ENCODE measurements at places on chromosomes 5 and 9.

DNA sequence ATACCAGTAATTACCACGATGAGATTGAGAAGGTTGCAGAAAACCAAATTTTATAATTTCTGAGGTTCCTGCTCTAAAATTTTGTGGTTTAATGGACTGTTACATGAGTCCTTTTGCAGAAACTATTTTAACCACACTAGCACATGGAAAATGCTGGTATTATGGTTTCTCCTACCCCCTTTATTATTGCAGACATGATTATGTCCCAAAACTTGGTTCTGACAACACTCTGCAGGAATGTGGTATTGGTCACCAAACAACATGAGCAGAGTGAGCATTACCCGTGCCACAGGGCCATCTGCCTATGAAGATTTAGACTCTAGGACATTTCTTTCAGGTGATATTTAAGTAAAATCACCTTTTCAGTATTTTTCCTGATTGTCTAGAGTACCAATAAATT, 2.8 kb upstream of the ECM2 start:
- DNase-seq: no peak

DNA sequence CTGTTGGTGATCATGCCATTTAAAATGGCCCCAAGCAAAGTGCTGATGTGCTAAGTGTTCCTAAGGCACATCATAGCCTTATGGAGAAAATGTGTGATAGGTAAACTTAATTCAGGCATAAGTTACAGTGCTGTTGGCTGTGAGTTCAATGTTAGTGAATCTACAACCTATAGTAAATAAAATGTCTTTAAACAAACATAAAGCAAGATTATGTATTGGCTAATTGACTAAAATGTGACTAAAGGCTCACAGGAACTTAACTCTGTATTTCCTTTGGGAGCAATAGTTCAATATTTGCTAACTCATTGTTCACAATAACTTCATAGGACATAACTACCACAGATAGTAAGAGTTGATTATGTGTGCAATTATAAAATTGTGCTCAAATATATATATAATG, 49.4 kb upstream of the LRRC19 start:
- DNase-seq: no peak

GRCh38 chr5:179963375-179963774, 55.7 kb upstream of the TBC1D9B start:
- no peak for DNase-seq

DNA sequence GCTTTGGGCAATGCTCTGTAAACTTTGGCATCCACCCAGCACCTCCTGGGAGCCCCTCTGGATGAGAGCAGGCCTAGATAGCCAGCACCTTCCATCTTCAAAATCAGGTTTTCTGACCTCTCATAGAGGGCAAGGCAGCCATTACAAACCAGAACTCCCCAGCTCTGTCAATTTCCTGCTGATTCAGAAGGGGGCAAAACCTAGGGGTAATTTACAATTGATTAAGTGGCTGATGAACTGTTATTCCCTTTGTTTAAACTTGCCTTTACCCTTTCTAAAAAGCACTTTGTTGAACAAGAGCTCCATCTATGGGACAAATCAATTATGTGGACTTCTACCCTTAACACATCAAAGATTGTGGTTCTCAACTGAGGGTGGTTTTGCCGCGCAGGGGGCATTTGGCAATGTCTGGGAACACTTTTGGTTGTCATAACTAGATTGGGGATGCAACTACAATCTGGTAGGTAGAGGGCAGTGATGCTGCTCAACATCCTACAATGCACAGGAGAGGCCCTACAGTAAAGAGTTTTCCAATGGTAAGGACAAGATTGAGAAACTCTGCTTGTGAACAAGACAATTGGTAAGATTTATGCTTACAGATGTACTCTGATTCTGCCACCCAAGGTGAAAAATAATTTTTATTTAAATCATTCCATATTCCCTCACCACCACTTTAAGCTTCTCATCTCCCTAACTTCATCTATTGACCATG, 184.1 kb downstream of the MARCHF11 start:
- DNase-seq: no peak

- DNase-seq: peak; percentile 84
Observed at GRCh38 chr9:89436963-89437625, 60.8 kb downstream of the SEMA4D start.

DNA sequence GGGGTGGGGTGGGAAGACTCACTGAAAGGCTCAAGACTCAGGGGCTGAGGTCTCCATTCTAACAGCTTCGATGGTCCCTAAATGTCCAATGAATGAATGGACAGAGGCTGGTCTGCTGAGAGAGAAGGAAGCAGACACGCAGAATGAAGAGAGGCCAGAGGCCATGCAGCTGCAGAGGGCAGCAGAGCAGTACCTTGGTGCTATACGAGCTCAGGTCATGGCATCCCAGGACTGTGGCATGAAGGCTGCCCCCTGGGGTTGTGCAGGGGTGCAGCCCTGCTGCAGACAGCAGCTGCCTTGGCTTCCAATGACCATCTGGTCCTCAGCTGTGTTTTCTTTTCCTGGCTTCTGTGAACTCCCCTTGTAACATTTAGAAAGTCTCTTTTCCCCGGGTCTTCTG, 15.2 kb upstream of the CORO2A start:
- no peak for DNase-seq

GRCh38 chr9:135753391-135754105, 51.6 kb downstream of the KCNT1 start:
- no peak for DNase-seq

GRCh38 chr5:138463419-138464007, 1.8 kb upstream of the EGR1 start:
- no peak for DNase-seq

GRCh38 chr5:178790371-178790770, 59.9 kb upstream of the ZNF354A start:
- no peak for DNase-seq

- DNase-seq: no peak
Observed at GRCh38 chr9:33867747-33868439, 50.9 kb downstream of the UBE2R2 start.

DNA sequence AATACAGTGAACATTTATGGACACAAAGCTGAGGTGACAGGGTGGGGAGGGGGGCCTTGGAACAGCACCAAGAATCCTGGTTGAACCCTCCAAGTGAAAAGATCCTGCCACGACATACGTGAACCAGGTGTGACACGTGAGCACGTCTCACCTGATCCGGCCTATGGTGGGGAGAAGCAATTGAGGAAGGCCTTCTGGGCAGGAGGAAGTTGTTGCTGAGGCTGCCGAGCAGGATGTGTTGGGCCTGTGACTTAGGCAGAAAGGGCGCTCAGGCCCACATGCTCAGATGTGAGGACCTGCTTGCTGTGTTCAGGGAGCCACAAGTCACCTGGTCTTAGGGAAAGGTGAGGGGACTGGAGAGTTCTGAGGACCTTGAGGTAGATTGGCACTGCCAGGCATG, 2.5 kb upstream of the MAPK9 start:
- DNase-seq: no peak

- no peak for DNase-seq
Observed at GRCh38 chr9:10235376-10235775, 377.4 kb downstream of the PTPRD start.

GRCh38 chr5:137735555-137736284, at the start of gene KLHL3:
TSS of gene KLHL3 (minus strand) at chr5:137736089. CDS start at chr5:137735646, 443 bp downstream.
- DNase-seq: no peak

GRCh38 chr9:124934290-124934689, 6.6 kb downstream of the GOLGA1 start:
- no peak for DNase-seq

DNA sequence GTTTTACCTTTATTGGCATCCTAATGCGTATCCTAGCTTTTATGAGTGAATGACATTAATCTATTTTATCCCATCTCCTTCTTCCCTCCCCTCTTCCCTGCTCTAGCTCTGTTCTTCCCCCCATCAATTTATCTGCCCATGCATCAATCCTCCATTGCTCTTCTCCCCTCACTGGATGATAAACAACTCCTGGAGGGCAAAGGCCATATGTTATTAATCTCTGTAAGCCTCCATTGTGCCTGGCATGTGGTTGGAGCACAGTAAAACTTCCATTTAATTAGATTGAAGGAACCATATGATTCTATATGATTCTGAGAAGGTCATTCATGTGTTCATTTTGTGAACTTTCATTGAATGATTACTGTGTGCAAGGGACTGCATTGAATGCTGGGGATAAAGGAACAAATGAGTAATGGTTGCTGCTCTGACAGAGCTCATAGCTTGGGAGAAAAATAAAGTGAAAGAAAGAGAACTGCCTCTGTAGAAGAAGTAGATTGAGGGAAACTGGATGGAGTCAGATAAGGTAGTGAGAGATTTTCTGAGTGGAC, 85.0 kb downstream of the MEGF10 start:
- no peak for DNase-seq

DNA sequence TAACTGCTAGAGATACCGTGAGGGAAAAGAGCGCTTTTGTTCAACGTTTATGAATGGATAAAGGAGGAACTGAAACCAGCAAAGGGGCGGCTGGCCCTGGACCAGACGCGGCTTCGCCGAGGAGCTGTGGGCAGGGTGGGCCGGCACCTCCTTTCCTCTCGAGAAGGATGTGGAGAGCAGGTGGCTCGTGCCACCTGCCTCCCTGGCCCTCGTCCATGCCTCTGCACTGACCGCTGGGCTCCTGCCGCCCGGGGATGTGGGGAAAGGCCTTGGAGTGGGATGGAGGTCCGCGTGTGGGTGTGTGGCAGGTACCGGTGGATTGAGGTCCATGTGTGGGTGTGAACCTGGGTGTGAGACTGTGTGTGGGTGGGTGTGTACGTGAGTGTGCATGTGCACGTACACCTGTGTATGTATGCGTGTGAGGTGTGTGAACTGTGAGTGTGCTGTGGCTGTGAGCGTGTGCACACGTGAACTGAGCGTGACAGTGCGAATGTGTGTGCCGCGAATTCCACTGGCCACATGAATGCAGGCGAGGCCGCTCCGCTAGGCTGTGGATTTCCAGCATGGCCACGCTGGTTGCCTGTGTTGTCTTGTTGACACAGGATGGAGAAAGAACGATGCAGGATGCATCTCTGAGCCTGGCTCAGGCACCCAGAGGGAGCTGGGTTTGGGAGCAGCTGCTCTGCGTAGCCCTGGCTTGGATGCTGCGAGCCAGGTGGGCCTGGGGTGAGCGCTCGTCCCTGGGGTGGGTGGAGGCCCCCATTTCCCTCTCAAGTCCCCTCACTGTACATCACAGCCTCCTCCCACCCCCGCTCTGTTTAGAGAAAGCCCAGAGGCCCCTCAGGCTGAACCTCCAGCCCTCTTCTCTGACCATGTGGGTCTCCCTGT, 4.4 kb upstream of the CEP72 start:
- no peak for DNase-seq

- DNase-seq: no peak
Observed at GRCh38 chr9:20754556-20754955, 70.5 kb downstream of the FOCAD start.

DNA sequence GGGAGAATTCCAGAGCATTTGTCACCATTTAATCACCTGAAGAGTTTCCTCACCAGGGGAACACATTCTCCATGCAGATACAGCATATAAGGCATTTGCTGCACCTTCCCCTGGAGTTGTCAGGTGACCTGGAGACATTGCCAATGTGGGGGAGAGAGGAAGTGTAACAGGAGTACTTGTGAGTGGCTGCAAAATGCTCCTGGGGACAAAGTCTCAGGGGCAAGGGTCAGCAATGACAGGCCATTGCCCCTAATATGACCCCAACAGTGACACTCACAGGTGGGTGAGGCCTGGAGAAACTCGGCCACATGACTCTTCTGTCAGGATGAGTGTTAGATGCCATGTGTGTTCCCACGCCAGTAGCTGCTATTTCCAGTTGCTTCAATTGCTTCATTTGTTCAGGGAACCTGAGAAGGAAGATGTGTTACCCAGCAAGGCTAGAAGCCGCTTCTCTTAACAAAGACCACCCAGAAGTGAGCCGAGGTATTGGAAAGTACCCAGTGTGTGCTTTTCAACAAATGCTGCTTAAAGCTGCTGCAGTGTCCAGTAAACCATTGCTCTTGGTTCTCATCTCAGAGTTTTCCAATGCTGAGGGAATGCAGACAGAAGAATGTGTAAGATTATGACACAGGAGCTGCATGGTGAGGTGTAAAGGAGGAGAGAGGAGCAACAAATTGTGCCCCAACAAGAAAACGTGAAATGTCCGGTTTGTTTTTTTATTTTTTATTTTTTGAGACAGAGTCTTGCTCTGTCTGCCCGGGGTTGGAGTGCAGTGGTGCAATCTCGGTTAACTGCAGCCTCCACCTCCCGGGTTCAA, 128.2 kb upstream of the SLC44A1 start:
- no peak for DNase-seq

GRCh38 chr5:64942460-64942859, 173.7 kb downstream of the CWC27 start:
- DNase-seq: no peak

DNA sequence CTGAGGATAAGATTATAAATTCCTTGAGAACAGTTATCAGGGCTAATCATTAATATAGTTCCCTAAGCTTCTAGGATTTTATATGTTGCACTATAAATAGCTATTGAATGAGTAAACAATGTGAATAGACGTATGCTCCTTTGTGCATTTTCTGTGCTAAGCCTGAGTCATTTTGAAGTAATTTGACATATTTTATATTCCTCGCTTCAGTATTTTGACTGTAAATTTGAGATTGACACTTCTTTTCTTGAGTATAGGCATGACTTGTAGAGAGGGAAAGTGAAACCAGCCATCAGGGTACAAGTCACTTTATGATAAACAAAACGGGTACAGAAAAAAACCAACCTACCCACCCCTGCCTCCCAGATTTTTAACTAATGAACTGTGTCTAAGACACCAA, 367.7 kb upstream of the PRR16 start:
- no peak for DNase-seq

DNA sequence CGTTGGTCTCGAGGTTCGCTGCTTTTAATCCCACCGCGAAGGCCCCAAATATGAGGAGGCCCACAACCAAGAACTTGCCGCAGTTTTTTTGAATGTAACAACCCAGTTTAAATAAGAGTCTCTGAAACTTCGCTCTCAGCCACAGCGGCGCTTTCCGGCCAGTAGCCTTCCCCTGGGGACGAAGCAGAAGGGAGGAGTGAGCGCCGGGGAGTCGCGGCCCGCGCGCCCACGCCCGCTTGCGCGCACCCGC, 10.4 kb downstream of the PTCH1 start:
- DNase-seq: no peak

DNA sequence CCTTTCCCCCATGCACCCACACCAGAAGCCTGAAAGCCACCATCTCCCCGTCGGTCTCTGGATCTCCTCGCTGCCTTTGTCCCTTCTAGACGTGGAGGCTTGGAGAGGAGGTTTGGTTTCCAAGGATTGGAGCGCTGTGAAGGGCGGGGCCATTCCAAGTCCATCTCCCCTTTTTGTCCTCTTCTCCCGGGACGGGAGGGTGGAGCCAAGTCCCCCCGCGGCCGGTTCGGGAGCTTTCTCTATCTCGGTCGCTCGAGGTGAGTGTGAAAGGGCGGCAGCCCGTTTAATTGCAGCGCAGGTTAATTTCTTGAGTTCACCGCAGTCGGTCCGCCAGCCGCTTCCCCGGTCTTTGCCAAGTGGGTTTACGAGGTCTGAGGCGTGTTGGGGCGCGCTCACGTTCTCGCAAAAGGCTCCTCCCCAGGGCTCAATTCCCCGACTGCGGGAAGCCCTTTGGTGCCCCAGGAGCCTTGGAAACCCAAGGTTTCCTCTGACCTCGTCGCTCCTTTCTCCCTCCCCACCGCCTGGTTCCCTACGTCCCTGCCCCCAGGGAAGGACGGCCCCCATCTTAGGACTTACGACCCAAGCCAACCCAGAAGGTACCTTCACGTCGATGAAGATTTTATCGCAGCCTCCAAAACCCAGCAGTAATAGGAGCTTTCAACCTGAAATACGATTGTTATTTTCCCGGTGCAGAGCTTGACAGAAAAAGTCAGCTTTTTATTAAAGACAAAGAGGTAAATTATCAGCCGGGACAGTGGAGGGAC, 2.8 kb upstream of the ZNF462 start:
- DNase-seq: no peak

All from NK-92 treated with Interleukin-12 subunit alpha and Interleukin-12 subunit beta, amount 100 ng/mL, for 24 hours (cell line).